COLO829 (cell line): ENCODE measurements at places on chromosomes 13 and 19.

DNA sequence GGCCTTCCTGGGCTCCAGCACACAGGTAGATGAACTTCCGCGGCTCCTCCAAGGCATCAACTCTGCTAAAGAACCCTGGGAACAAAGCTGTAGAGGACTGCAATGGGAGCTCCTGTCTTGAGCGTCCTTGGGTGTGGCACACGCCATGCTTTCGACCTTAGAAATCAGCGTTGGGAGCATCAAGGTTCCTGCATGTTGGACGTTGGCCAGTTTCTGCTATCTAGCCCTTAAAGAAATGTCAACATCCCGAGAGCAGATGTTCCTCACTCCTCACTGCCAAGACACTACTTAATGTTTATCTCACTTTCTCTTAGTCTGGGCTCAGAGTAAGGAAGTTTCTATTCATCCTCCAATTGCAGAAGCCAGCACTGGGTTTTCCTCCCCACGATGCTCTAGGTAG, 70.6 kb upstream of the MEDAG start:
- DNase-seq: no peak

GRCh38 chr19:35502751-35503150, 10.7 kb downstream of the DMKN start:
- DNase-seq: no peak

DNA sequence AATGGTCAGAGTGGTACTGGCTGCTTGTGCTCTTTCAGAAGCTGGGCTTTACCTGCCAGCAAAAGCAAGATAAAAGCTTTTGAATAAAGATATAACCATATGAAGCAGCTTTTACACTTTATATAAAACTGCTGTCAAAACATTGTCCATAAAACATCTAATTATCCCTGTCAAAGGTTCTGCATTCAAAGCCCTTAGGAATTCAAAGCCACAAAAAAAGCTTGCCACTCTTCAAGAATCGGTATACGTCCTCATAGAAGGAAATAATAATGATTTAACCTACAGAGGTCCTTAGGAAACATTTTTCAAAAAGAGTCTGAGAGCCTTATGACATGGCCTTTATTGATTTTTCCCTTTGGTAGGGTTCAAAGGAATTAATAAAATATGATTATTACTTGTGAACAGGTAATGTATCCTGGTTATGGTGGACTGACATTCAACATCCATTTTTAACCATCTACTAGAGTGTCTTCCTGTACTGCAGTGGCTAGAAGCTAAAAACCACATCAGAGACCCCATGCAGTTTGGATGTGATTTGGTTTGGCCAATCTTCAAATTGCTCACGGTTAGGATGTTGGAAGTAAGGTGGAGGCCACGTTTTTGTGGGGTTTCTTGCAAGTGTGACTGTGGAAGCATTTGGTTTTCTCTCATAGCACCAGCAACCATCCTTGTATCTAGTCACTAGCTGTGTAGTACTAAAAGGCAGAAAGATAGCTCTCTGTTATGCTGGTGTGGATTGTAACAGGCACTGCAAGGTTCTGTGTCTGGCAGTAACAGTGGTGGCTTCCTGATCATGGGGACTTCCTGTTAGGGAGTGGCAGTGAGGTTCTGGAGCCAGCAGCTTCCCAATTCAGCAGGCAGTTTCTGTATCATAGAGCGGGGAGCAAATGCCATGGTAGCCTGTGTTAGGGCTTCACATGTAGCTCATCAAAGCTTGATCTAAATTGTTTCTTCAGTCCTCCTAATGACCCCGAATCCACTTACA, 441.5 kb downstream of the DIAPH3 start:
- no peak for DNase-seq

DNA sequence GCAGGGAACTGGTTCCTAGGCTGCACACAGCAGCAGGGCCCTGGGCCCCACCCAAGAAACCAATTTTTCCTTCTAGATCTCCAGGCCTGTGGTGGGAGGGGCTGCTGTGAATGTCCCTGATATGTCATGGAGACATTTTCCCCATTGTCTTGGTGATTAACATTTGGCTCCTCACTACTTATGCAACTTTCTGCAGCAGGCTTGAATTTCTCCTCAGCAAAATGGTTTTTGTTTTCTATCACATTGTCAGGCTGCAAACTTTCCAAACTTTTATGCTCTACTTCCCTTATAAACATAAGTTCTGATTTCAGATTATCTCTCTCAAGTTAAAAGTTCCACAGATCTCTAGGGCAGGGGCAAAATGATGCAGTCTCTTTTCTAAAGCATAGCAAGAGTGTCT, 310.2 kb upstream of the PCDH20 start:
- no peak for DNase-seq

DNA sequence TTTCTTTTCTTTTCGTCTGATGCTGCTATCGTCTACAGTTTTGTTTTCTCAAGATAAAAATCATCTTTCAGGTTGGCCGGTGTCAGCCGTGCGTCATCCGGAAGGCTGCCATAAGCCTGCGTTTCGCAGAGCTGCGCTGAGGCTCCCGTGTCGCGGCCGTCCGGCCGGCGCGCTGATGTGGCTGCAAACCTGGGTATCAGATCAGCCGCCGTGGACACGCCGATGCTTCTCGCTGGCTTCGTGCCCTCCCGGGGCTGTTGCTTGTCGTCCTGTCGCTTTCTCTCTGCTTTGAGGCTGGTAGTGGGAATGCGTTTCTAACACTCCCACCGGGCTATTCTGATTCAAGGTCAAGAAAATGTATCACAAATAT, 45.9 kb upstream of the TFDP1 start:
- no peak for DNase-seq

DNA sequence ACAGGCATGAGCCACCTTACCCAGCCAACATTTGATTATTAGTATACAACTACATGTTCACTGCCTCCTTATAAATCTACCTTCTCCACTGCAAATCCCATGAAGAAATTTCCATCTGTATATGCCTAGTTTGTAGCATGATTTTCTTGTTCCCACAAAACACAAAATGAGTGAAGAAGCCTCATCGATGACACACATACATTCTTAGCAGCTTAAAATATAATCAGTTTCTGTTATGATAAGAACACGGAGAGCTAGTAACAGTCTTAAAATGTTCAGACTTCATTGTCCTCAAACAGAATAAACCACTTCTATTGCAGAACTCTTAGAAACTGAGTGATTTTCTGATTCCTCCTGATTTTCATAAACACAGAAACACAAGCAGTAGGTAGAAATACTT, 740.5 kb downstream of the PCDH9 start:
- no peak for DNase-seq

GRCh38 chr13:31223640-31224039, 23.9 kb downstream of the B3GLCT start:
- no peak for DNase-seq

- DNase-seq: no peak
Observed at GRCh38 chr13:95003019-95003813, 290.9 kb upstream of the SOX21 start.

- no peak for DNase-seq
Observed at GRCh38 chr13:98253526-98253925, 76.5 kb upstream of the RNF113B start.

DNA sequence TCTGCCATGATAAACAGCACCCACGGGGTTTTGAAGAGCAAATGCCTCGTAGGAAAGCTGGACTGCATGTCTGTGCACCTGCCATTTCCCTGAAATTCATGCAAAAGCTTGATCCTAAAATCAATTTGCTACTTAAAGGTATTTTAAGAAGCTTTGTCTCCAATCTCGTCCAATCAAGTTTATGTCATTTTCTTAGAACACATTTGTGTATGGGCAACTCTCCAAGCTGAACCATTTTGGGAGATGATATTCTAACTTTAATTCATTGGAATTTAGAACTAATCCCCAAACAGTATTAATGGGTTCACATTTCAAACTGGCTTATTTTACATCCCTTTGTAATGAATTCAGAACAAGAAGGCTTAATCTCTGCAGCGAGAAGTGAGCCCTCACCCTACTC, 822 bp downstream of the ADPRHL1 start:
- no peak for DNase-seq

DNA sequence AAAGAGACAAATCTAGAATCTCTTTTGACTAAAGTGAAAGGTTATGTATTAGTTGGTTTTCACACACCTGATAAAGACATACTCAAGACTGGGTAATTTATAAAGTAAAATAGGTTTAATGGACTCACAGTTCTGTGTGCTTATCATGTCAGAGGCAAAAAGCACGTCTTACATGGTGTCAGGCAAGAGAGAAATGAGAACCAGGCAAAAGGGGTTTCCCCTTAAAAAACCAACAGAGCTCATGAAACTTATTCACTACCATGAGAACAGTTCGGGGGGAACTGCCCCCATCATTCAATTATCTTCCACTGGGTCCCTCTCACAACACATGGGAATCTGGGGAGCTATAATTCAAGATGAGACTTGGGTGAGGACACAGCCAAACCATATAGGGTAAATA, 486.8 kb downstream of the DACH1 start:
- DNase-seq: no peak

GRCh38 chr13:95603887-95604555, 40.5 kb downstream of the DZIP1 start:
- DNase-seq: peak; percentile 13

- no peak for DNase-seq
Observed at GRCh38 chr19:41928754-41929535, 696 bp upstream of the ERFL start.

- no peak for DNase-seq
Observed at GRCh38 chr13:78784014-78784750, 125.2 kb upstream of the OBI1 start.

- DNase-seq: no peak
Observed at GRCh38 chr13:105827111-105827809, 708.2 kb downstream of the EFNB2 start.

DNA sequence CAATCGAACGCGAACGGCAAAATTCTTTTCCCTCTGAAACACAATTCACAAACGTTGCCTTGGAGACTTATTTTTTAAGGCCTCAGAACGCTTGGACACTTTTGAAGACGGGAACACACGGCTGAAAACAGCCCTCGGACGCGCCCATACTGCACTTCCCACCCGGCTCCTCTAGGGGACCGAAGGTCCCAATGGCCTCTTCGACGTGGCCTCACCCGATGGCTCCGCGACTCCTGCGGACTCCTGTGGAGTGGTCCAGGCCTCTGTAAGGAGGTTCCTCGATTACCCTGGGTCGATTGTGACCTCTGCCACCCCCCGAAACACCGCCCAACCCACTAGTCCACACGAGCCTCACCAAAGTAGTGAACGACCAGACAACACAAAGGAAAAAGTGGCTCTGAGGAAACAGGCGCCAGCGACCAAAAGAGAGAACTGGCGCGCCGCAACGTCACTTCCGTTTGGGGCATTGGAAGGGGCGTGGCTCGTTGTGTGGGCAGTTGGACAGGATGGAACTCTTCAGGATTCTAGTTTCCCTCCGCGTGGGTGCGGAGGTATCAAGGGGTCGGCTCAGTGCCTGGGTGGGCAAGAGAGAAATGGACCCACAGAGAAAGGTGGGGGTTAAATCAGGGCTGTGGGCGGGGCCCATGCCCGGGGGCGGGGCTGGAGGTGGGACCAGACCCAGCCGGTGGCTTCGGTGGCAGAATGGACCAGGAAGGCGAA, at the start of gene ZNF560:
ZNF560 (minus strand) TSS at position 434 of the 720 bp plus-strand sequence. CDS start 23,303 bp downstream, outside the sequence.
- no peak for DNase-seq

GRCh38 chr13:86355301-86355700, 556.1 kb upstream of the SLITRK6 start:
- no peak for DNase-seq

GRCh38 chr13:44747179-44747578, 171.0 kb upstream of the TSC22D1 start:
- no peak for DNase-seq

GRCh38 chr19:45547965-45548609, 36.5 kb downstream of the OPA3 start:
- peak; percentile 48 for DNase-seq

DNA sequence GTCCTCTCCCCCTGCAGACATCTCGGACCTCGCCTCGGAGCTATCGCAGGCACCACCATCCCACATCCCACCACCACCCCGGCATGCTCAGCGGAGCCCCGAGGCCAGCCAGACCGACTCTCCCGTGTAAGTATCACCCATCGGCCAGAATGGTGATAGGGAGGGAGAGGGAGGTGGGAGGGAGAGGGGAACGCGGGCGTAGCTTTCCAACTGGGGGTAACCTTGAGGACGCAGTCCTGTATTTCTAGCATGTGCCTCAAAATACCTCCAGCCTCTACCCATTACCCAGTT, 26.1 kb downstream of the TJP3 start:
- DNase-seq: no peak

GRCh38 chr19:48395499-48395898, 2.0 kb downstream of the GRIN2D start:
- DNase-seq: no peak

GRCh38 chr13:74675182-74675581, 541.0 kb upstream of the KLF12 start:
- DNase-seq: peak; percentile 48

GRCh38 chr19:46723471-46723870, 6.6 kb upstream of the PRKD2 start:
- no peak for DNase-seq

DNA sequence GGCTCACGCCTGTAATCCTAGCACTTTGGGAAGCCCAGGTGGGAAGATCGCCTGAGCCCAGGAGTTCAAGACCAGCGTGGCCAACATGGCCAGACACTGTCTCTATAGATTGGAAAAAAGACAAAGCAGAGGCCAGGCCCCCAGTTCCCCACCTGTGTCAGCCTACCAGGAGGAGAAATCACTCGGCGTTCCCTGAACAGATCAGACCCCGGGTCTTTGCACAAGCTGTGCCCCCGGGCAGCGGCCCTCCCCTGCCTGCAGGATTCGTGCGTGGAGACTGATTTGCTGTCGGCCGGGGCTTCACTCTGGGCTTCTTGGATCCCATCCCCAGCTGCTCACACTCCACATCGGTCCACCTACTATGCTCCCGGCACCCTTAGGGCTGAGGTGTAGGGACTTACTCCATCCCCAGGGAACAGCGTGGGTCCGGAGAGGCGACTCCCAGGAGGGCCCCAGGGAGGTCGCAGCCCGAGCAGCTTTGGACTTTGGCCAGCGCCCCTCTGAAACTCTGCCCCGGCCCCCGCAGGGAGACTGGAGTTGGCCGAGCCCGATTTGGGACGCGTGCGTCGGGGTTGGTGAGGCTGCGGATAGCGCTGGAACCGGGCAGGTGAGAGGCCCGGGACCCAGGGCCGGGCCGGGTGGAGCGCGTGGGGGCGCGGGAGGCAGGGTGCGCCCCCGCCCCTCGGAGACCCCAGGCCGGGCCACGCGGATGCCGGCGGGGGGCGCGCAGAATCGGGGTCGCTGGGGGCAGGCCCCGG, 515 bp upstream of the EFNA2 start:
- DNase-seq: no peak

DNA sequence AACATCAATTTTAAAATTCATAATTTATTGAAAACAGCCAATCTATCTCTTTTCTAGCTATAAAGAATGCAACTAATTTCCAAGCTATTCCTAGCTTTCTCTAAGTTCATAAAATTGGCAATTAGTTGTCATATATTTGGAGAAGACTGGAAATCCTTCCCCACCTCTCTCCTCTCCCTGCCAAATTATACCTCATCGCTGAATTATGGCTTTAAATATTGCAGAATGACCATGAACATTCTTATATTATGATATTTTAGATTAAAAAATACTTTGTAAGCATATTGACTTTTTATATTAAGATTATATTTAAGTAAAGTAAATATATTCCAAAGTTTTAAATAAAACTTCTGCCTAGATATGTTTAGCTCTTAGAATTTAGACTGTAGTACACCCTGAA, 58.2 kb downstream of the ESD start:
- DNase-seq: no peak

- peak; percentile 23 for DNase-seq
Observed at GRCh38 chr13:46168341-46168740, 13.6 kb downstream of the LCP1 start.
